ENCODE measurements at places on chromosomes 1 and 21.

- no peak for DNase-seq
Observed at GRCh38 chr1:55700359-55701130, 485.4 kb upstream of the USP24 start.

GRCh38 chr1:85480566-85480965, 15.6 kb upstream of the DDAH1 start:
- DNase-seq: no peak

DNA sequence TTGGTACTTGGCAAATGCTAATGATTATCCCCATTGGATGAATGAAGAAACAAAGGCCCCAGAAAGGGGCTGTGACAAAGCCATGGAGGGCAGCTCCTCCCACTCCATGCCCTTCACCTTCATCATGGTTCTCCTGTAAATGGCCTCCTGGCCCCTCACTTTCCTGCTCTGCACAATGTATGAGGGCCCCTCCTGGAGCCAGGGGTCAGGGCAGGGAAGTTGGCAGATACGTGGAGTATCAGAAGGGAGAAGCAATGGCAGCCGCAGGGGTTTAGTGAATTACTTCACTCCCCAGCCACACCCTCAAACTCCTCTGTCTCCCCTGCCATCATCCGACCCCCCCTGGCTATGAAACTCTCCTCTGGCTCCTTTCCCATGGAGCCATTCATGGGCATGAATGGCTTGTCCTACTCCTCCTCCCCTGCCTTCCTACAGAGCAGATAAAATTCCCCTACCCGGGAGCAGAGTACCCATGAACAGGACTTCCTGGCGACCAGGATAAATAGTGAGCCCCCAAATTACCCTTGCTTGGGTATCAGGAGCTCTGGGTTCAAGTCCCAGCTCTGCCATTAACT, 86.3 kb downstream of the CAMK2N1 start:
- DNase-seq: no peak

DNA sequence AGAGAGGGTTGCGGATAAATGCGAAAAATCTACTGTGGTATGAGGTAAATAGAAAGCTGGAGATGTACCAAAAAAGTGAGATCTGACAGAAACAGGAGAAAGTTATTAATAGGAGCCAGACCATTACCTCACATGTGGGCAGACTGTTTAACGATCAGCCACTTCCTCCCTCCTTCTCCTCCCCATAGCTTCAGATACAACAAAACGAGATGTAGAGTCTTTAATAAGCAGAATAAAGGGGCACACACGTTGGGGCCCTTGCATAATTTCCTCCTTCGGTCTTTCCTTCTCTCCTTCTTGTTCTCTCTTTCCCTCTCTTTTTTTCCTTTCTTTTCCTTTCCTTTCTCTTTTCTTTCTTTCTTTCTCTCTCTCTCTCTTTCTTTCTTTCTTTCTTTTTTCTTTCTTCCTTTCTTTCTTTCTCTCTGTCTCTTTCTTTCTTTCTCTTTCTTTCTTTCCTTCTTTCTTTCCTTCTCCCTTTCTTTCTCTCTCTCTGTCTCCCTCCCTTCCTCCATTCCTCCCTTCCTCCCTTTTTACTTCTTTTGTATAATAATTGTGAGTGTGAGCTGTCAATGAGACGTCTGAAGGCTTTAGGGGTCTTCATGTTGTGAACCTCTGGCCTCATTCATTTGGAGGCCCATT, 242.1 kb downstream of the GRIK1 start:
- no peak for DNase-seq

DNA sequence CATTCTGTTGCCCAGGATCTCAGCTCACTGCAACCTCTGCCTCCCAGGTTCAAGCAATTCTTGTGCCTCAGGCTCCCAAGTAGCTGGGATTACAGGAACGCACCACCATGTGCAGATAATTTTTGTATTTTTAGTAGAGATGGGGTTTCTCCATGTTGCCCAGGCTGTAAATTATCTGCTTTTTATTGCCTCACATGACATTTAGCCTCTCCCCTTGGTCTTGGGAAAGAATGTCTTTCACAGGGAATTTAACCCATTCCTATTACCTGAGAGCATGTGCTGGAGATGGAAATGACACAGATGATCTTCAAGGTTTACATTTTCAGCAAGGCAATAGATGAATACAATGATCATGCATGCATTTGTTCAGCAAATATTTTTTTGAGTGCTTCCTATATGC, 75.8 kb downstream of the NID1 start:
- DNase-seq: no peak

GRCh38 chr1:171841931-171842761, 848 bp downstream of the DNM3 start:
- DNase-seq: peak; percentile 33

DNA sequence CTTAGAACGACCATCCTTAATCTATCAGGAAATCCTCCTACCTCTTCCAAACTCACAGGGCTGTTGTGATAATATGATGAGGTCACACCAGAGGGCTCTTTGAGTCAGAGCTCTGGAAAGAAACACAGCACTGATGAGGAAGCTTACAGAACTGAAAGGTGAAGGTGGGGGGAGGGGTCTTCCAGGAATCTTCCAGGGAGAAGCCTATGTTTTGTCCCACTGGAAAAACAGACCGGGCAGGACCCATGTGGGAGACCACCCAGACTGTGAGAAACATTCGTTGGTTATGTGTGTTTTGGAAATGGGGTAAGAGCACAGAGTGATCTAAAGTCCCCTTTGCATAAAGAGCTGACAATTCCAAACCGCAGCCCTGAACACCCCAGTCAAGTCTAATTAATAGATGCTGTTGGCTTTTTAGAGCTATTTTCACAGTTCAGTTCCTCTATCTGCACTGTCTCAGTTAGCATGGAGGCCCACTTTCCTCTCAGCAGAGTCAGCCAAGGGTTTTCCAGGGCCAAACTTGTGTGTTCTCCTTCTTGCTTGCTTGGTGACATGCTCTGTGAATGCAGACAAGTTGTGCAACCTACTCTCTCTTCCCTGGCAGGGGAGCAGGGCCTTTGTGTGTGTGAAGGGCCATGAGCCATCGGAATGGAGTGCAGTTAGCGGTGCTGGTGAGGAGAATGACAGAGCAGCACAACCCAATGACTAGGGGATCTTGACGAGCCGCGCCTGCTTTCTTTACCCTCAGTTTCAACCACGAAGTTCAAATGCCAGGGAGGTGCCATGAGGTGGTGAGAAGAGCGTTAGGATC, 12.3 kb downstream of the PHLDA3 start:
- peak; percentile 70 for DNase-seq

GRCh38 chr1:235430991-235431390, 63.8 kb downstream of the TBCE start:
- DNase-seq: no peak

DNA sequence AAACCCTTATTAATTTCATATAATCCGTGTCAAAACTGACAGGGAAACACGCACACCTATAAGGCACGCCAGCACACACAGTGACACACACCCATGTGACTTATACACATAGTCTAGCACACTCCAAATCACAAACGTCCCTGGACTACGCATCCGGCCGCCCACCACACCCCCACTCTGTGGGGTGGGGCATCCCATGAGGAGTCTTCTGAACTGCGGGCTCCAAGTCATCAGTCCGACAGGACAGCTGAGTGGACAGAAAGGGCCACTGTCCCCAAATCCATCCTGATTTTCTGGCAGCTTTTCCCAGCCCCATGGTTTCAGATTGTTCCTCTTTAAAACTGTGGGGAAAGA, 829 bp downstream of the PEA15 start:
- peak; percentile 54 for DNase-seq

GRCh38 chr1:11668516-11668915, 4.5 kb downstream of the FBXO6 start:
- no peak for DNase-seq

GRCh38 chr1:229714964-229715603, 89.0 kb downstream of the URB2 start:
- DNase-seq: no peak

DNA sequence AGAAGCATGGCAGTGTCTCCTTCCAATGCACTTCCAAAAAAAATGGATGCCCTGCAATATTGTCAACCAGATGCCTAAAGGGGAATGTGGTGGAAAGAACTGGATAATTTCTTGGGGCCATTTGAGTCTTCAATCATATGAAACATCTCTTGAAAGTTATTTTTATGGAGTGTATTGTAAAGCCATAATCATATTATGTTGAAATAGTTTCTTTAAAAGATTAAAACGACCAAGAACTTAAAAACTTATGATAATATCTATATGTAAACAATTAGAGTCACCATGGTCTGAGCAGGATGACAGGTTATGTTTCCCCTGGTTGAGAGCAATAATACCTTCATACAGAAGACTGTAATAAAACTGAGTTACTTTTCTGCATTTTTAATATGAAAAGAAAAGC, 457.2 kb downstream of the PCP4 start:
- DNase-seq: no peak

GRCh38 chr1:82901118-82901517, 1097.8 kb downstream of the TTLL7 start:
- DNase-seq: no peak

DNA sequence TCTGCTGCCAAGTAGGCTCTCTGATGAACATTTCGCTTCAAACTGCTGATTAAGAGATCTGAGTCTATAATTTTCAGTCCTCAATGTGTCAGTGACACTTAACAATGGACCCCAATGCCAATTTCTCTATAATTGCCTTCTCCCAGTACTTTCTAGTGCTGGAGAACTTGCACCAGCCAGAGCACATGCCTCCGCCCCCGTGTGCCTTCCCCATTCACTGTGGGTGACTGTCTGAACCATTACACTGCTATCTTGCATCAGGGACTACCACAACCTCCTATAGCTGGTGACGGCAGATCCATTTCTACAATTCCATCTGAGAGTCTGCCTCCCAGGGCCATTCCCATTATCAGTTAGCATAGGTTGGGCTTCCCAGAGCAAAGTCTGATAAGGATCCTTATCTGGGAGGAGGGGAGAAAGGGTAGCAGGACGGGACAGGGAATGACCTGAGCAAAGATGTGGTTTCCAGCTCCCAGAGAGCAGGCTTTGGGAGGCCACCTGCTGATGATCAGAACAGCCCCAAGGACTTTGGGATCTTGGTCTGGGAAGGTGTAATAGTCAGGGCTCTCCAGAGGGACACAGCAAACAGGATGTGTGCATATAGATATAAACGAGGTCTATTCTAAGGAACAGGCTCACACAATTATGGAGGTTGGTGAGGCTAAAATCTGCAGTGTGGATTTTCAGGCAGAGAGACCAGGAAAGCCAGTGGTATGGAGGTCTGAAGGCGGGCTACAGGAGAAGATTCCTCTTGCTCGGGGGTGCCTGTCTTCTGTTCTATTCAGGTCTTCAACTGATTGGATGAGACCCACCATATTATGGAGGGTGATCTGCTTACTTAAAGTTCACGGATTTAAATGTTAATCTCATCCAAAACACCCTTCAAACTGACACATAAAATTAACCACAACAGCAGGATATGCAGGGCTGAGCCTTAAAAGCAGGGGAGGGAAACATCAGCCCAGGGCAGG, 238.2 kb downstream of the PTPRU start:
- DNase-seq: no peak

- no peak for DNase-seq
Observed at GRCh38 chr1:210726621-210727020, 397.9 kb downstream of the HHAT start.

DNA sequence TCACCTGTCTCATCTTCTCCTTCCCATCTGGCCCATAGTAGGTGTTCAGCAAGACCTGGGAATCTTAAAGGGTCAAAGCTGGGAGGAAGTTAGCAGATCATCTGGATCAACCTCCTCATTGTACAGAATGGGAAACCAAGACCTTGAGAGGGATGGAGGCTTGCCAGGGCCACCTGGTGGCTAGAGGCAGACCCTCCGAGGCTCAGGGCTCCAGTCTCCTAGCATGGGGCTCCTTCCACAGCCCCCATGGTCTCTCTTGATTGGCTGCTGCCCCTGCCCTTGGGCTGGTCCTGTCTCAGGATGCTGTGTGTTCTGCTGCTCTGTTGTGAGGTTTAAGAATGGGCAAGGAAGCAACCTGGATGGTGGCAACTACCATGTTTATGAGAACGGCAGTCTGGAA, 68.7 kb upstream of the CNTN2 start:
- DNase-seq: no peak

DNA sequence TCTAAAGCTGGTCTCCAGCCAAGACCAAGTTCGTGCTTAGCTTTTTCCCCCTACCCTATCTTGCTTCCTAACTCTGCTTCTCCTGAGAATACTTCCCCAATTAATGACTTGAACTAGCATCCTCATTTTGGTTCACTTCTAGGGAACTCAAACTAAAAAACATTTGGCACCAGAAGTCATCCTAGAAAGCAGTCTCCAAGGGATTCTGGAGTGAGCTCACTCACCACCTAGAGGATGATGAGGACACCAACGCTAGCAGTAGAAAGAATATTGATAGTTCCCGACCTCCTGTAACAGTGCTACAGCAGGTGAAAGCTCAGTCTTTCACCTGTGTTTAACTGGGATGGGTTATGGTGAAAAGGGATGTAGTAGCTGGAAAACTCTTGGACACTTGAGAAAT, 4.7 kb upstream of the PSMB2 start:
- no peak for DNase-seq
